Bone marrow (tissue), 2 donors: ENCODE measurements at places on chromosomes 12 and 14.

- no peak for DNase-seq
These were observed 4.9 kb upstream of the SMAGP start for GRCh38 chr12:51275088-51275487.

GRCh38 chr14:54549862-54550261 lies 17.1 kb upstream of the SAMD4A start:
- no peak for DNase-seq

DNA sequence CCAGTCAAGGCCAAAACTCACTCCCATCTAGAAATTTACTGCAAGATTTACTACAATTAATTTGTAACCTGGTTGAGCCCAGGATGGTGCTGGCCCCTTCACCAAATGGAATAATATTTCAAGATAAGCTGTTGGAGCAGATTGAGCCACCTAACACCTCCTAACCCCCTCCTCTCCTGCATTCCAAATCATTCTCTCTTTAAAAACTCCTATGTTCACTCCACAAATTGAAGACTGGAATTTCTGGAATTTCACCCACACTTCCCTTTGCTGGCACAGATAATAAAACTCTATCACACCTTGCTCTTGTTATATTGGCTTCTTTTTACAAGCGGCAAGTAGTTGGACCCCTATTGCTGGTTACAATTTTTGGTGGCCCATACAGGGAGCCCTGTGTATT lies 41.7 kb downstream of the MIS18BP1 start:
- no peak for DNase-seq

GRCh38 chr12:388541-389141 lies 479 bp downstream of the KDM5A start:
- DNase-seq = no peak

- DNase-seq = no peak
These were observed 92.2 kb downstream of the ACSS3 start for GRCh38 chr12:81170072-81170471.

DNA sequence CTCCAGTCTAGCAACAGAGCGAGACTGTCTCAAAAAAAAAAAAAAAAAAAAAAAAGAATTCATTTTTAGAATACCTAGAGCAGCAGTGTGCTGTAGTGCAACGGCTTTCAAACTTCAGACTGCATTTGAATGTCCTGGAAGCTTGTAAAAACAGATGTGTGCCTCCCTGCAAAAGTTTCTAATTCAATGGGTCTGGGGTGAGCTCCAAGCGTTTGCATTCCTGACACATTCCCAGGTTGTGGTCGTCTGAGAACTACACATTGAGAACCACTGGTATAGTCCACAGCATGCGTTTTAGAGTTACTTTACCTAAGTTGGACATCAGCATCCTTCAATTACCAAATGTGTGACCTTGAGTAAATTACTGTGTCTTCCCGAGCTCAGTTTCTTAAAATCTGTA lies 816.8 kb downstream of the NRXN3 start:
- DNase-seq = no peak

GRCh38 chr12:57467212-57467874 lies 7.8 kb downstream of the GLI1 start:
- DNase-seq = no peak

GRCh38 chr12:9673404-9674225 lies 4.1 kb downstream of the CLEC2D start:
- DNase-seq = peak; percentile 51

- no peak for DNase-seq
These were observed 1.4 kb upstream of the PDE3A start for GRCh38 chr12:20366776-20367409.

DNA sequence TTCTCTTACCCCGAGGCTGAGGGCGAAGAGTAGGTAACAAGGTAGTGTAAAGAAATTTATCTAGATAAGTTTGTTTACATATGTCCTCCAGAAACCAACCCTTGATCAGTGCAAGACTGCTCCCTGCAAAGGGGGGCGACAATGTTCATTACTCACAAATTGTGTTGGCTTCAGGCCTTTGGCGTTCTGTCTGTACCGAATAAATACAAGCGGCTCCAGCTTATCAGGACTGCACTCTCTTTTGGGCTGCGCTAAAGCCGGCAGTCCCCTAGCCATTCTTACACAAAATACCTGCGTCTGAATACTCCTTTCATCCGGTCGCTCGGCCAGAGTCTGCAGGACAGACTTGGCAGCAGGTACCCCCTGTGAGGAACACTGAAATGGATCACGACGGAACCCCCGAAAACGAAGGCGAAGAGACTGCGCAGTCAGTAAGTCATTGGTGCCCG lies 116.4 kb downstream of the PPHLN1 start:
- DNase-seq = no peak

- DNase-seq = no peak
These were observed 15.4 kb downstream of the SLC6A13 start for GRCh38 chr12:247271-247670.

- peak; percentile 15 for DNase-seq
These were observed 53.3 kb downstream of the RBM19 start for GRCh38 chr12:113912760-113913329.

- DNase-seq = no peak
These were observed 55.6 kb downstream of the CLIP1 start for GRCh38 chr12:122366685-122367475.

DNA sequence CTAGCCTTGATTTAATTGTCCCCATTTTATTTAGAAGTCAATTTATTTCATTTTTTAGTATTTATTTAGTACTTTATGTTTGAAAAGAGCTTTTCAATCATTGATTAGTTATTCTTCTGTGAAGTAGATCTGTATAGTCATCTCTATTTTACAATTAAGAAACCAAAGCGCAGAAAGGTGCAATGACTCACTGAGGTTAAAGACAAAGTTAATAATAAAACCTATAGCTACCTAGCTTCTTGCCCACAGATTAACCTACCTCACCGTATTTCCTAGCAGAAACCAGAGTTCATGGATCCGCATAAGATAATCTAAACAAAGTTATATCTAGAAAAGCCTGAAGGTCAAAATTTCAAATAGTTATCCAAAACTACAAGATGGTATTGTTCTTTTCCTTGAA lies 176.4 kb downstream of the GRIN2B start:
- no peak for DNase-seq

GRCh38 chr14:50928002-50928635 lies 16.2 kb downstream of the PYGL start:
- DNase-seq = peak; percentile 58

DNA sequence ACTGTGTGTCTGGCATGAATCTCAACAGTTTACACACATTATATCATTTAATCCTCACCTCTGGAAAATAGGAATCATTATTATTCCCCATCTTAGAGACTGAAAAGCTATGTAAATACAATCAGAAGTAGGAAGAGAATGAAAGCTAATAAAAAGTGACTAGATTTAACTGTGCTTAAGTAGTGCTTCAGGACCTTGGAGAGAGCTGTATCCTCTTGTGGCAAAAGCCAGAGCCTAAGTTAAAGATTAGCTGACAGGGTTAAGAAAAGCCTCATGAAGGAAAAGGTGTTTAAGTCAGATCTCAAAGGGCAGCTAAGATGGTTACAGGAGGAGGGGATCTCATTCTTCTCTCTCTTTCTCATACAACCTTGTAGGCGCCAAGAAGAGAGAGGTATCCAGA lies 65.3 kb upstream of the TMEM233 start:
- no peak for DNase-seq

- DNase-seq = peak; percentile 36
These were observed 11.1 kb upstream of the KRT7 start for GRCh38 chr12:52221912-52222457.

- no peak for DNase-seq
These were observed 102.1 kb downstream of the FIGNL2 start for GRCh38 chr12:51746416-51746815.

GRCh38 chr12:116136340-116136739 lies 141.2 kb downstream of the MED13L start:
- peak; percentile 52 for DNase-seq

GRCh38 chr12:94149119-94149780 lies 873 bp downstream of the PLXNC1 start:
- peak; percentile 20 for DNase-seq

GRCh38 chr12:98771811-98772752 lies 127.0 kb downstream of the APAF1 start:
- no peak for DNase-seq

- no peak for DNase-seq
These were observed 167.8 kb downstream of the CHST11 start for GRCh38 chr12:104624529-104624928.

GRCh38 chr12:70876952-70877351 lies 43.6 kb downstream of the PTPRR start:
- no peak for DNase-seq

- no peak for DNase-seq
These were observed 69.2 kb upstream of the ARHGAP5 start for GRCh38 chr14:32007755-32008362.

GRCh38 chr14:42299692-42300091 lies 693.0 kb downstream of the LRFN5 start:
- DNase-seq = no peak

GRCh38 chr14:54881235-54881760 lies 21.3 kb downstream of the GCH1 start:
- DNase-seq = no peak

- no peak for DNase-seq
These were observed 190.2 kb downstream of the FSCB start for GRCh38 chr14:44316647-44317440.

GRCh38 chr14:50257732-50258131 lies 26.4 kb upstream of the SOS2 start:
- no peak for DNase-seq

DNA sequence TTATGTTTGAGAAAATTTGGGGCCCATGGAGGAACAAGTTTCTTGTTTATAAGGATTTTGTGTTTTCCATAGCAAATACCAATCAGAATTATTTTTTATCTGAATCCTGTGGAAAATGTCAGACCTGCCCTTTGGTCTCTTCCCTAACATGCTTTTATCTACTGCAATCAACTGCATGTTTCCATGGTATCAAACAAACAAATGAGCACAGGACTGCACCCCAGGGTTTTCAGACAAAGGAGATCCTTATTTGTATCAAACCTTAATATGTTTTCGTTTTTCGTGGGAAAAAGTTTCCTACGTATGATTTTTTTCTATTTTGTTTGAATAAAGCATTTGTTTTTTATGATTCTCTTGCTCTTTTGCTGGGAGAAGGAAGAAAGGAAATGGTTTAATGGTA lies 91.1 kb downstream of the GPR135 start:
- no peak for DNase-seq

DNA sequence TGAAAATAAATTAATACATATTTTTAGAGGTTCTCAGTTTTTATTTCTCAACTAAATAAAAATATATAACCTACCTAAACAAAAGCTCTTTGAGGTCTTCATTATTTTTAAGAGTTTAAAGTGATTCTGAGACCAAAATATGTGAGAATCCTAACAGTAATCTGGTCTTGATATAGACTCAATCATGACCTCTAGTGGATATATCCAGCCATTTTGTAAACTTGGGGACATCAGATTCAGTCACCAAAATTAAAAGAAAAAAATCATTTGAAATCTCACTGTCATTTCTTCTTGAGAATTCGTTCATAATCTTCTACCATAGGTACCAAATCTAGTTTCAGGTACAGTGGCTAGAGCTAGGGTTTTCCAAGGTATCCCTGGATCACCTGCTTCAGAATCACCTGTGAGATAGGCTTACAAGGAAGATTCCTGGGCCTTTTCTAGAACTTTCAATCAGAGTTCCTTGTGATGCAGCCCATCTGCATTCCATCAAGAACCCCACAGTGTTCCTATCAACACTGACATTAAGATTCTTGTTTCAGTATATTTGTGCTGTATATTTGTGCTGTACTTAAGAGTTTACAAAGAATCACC lies 214.9 kb downstream of the ADAMTS20 start:
- DNase-seq = no peak

GRCh38 chr14:98169170-98169587 lies 1102.8 kb downstream of the BCL11B start:
- no peak for DNase-seq

GRCh38 chr12:59861635-59862034 lies 265.8 kb downstream of the SLC16A7 start:
- no peak for DNase-seq

DNA sequence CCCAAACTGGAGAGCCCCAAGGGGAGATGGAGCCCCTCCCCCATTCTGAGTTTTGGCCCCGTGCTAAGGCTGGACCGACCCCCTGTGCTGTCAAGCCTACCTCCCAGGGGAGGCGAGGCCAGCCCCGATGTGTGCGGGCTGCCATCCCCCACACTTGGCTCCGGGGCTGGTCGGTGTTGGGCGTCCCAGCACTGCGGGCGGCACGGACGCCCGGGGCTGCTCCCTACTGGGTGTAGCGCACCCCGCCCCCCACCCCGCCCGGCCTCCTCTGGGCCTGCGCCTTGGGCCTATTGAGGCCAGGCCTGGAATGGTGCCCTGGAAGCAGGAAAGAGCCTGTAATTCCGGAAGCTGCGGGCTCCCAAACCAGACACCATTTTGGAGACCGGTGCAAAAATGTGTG lies 2.6 kb downstream of the DCAF4 start:
- DNase-seq = no peak

- no peak for DNase-seq
These were observed 110.5 kb downstream of the DIP2B start for GRCh38 chr12:50615145-50615906.

DNA sequence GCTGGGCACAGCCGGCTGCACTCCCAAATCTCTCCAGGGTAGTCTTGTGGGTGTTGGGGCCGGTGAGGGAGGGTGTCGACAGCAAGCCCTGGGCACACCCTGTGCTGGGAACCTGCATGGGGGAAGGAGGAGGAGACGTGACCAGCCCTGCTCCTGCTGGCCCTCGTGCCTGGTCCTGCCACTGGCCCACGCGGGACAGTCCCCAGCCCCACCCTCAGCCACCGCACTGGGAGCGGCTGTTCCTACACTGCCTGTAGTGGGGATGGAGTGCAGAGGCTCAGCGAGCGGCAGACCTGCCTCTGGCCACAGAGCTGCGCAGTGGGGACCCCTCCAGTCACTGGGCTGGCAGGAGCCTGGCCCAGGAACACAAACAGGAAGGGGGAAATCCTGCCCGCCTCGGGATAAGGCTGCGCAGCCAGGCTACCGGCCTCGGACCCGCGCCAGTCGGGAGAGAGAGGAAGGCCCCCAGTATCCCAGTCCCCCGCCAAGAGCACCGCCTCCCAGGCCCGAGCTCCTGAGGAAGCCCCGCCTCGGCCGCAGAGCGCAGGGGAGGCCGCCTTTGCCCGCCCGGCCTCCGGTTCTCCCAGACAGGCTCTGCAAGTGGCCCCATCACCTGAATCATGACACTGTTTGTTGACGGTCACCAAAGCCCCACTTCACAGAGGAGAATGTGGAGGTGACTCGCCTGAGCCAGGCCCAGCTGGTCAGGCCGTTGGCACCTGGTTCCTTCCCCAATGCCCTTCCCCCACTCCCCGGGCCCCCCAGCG lies 10.6 kb downstream of the AHNAK2 start:
- DNase-seq = no peak

DNA sequence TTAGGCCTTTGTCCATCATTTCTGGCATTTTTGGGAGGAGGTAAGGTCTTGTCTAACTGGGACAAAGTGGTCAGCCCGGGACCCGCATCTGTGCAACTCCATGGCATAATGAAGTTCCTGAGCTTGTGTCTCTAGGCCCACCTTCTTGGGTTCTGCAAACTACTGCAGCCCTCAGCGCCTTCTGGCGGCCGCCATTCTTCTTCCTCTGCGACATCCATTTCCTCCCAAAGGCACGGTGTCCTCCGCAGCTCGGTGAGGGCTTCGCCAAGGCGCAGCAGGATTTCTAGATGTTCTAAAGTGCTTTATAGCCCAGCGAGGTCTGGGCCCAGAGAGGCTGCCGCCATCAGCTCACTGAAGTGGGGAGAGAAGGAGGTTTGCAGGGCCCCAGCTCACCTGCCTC lies 134.4 kb upstream of the OR4E1 start:
- no peak for DNase-seq

- peak; percentile 66 for DNase-seq
These were observed 52.3 kb downstream of the SOCS2 start for GRCh38 chr12:93624595-93625294.
